Caki2 (cell line): ENCODE measurements at places on chromosomes 7 and 10.

- no peak for DNase-seq
Measured at GRCh38 chr7:75559355-75559975, 67.3 kb downstream of the SPDYE5 start.

DNA sequence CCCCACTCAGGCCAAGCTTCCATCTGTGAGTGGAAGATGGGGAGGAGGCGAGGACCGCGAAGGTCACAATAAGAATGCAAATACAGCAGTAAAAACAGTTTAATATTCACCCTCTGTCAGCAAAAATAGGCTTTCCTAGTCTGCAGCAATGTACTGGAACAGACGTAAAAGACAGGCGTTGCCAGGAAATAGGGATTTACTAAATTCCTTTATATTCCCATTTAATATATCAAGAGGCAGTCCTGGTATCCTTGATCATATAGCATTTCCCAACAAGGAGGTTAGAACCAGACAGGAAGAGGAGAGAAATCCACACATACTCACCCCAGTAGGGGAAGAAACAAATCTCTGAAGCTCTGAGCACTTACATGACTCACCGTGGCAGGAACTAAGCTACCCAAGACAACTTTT is 1054.9 kb upstream of the C7orf33 start:
- DNase-seq, result no peak

DNA sequence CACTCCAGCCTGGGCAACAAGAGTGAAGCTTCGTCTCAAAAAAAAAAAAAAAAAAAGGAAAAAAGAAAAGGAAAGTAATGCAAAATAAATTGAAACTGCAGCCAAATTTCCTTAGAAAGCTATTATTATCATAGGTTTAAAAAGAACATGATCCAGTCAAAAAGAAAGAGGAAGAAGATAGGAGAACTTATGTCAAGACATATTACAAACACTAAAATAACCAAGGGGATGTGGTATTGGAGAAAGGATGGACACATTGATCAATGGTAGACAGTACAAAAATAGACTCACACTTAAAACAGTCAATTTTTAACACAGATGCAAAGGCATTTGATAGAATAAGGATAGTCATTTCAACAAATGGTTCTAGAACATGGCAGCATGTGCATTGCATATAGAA is 27.3 kb upstream of the PFKP start:
- DNase-seq, result no peak

- DNase-seq, result no peak
Measured at GRCh38 chr10:31215052-31215451, 104.0 kb upstream of the ZEB1 start.
